AG08395 (cell line): ENCODE measurements at places on chromosomes 4 and X.

GRCh38 chrX:37955273-37955672, 51.1 kb upstream of the SYTL5 start:
- DNase-seq: no peak

GRCh38 chrX:16771483-16772398, 14.5 kb upstream of the TXLNG start:
- no peak for DNase-seq

- no peak for DNase-seq
Observed at GRCh38 chr4:138952411-138952810, 63.2 kb upstream of the NOCT start.

DNA sequence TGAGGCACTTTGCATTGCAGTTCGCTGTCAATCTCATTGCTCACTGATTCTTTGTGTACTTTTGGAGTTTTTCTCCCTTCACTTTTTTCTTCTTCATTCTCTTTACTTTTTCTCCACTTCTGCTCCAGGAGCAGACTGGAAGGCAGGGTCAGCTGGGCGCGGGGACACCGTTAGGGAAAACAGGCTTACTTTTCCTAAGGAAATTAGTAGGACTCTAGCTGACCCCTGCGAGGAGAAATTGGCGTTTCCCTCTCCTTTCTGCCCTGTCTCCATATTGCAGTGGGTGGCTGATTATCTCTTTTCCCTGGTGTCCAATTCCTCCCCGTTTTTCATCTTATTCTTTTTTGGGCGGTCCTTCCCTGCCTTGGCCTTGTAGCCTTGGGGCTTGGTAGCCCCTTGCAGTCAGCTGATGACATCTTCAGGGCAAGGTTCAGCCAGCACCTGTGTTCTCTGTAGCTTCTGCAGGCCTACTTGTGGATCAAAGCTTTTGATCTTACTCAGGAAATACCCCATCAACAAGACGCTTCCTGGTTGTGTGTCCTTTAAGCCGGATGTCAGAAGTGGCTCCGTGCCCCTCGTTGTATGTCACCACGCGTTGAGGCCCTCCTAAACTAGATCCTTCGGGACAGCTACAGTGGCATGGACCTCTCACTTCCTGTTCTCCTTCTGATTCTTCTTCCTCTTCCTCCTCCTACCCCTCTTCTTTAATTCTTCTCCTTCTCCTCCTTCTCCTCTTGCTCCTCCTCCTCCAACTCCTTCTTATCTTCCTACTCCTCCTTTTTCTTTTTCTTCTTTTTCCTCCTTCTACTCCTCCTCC, 36.1 kb downstream of the NBDY start:
- no peak for DNase-seq

- no peak for DNase-seq
Observed at GRCh38 chr4:185464183-185464582, 7.3 kb downstream of the CCDC110 start.

GRCh38 chr4:123120473-123120872, 198.1 kb upstream of the NUDT6 start:
- no peak for DNase-seq

GRCh38 chrX:5869786-5870185, 358.9 kb downstream of the NLGN4X start:
- no peak for DNase-seq

DNA sequence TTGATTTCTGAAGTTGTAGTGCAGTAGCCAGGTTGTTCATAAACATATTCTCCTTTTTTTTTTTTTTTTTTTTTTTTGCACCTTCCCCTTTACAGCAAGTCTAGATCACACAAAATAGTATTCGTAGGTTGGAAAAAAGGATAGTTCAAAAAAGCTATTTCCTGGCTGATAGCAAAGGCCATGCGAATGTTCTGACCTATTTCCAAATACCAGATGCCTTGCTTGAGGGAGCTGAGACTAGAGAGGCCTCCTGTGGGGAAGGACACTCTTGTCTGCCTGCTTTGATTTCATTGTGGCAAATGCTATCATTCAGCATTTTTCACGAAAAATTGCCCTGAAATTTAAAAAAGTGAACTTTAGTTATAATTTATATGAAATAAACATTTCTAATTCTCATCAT, 111.4 kb downstream of the MAD2L1 start:
- DNase-seq: no peak

DNA sequence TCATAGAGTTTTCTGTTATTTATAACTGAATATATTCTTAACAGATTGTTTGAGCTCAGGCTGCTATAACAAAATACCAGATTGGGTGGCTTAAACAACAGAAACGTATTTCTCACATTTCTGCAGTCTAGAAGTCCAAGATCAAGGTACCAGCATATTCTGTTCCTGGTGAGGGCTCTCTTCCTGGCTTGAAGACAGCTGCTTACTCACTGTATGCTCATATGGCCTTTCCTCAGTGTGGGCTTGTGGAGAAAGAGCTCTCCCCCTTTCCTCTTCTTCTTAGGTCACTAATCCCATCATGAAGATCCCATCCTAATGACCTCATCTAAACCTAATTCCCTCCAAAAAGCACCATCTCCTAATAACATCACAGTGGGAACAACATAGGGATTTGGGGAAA, 117.8 kb downstream of the RASGEF1B start:
- no peak for DNase-seq

GRCh38 chrX:147910607-147911006, 1.1 kb upstream of the FMR1 start:
- no peak for DNase-seq

DNA sequence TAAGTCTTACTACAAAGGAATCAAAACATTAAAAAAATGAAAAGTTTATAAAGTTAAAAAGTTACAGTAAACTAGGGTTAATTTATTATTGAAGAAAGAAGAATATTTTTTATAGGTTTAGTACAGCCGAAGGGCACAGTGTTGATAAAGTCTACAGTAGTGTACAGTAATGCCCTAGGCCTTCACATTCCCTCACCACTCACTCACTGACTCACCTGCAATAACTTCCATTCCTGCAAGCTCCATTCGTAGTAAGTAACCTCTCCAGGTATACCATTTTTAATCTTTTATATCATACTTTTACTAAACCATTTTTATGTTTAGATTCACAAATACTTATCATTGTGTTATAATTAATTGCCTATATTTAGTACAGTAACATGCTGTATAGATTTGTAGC, 307.5 kb upstream of the FAM241A start:
- DNase-seq: no peak

- no peak for DNase-seq
Observed at GRCh38 chr4:15799141-15799540, 21.0 kb downstream of the CD38 start.

GRCh38 chrX:134734466-134734952, 76.2 kb upstream of the PLAC1 start:
- peak; percentile 4 for DNase-seq

DNA sequence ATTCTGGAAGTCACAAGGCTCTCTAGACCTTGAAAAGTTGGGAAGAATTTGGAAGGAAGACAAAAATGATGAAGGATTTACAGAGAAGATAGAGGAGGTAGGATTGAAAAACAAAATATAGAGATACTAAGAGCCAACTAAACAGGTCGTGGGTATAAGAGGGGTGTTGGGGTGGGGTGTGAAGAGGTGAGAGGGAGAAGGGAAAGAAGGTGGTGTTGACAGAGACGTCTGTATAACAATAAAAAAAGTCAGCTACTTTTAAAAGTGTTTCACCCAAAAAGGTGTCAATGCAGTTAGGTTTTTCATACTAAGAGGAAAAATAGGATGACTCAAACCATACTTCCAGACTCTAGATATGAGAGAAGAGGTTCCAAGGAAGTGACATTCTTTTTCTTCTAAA, 33.0 kb upstream of the MAP3K15 start:
- DNase-seq: no peak

DNA sequence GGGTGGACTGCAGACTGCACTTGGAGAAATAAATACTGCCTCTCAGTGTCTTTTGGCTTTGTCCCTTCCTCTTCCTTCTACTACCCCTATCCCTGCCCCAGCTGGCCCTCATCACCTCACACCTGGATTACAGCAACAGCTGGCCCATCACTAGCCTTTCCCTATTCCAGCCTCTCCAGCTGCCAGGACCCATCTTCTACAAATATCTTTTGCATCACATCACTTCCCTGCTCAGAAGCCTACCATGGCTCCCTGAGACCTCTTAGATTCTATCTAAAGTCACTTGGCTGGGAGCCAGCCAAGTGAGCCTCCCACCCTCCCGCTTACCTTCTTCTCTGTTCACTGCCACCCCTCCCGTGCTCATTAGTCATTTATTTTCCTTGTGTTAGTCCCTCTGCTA, 66.8 kb downstream of the TSC22D3 start:
- no peak for DNase-seq

DNA sequence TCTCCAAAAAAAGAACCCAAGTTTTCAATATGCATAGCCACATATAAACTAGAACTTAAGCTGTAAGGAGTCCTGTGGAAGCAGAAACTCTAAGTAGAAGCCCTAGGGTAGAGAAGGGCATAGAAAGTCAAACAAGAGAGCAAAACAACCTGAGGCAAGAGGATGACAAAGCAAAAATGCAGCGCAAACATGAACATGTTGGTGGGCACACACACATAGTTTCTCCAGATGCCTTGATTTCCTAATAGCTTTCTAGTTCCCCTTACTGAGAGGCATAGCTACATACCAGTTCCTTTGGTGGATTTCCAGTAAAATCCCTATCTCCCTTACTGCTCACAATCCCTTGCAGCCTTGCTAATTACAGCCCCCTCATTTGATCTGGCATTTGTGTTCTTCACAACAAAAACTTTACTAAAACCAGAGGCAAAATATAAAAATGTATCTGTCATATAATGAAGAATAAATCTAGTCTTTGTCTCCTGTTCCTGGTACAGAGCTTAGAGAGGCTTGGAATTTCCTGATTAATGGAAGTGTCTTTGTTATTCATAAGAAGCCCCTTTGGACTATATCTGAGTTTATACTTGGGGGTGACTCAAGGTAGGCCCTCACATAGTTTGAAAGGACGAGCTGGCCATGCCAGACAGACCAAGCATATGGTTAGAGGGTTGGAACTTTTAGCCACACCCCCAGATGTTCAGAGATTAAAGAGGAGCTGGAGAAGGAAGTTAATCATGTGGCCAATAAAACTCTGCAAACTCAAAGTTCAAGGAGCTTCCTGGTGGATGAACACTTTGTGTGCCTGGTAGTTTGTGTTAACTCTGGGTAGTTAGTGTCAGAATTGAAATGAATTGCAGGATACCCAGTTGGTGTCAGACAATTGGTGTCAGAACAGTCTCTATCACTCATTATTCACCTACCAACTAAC, 52.7 kb upstream of the ZCCHC13 start:
- peak; percentile 24 for DNase-seq

DNA sequence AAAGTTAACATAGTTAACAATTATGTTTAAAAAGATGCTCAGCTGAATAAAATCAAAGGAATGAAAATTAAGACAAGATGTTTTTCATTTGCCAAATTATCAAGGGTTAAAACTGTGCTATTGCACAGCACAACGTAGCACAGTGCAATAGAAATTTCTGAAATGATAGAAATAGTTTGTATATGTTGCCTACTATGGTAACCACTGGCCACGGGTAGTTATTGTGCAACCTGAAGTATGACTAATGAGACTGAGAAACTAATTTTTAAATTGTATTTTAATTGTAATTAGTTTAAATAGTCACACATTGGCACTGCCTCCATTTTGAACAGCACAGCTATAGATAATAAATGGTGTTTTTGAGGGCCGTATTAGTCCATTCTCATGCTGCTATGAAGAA, 343.1 kb upstream of the FAM241A start:
- DNase-seq: peak; percentile 25

GRCh38 chr4:98932539-98932938, 3.6 kb upstream of the EIF4E start:
- DNase-seq: no peak

- DNase-seq: peak; percentile 75
Observed at GRCh38 chrX:153766098-153766817, 2.2 kb downstream of the PLXNB3 start.

GRCh38 chrX:4909348-4909747, 1195.9 kb upstream of the PRKX start:
- no peak for DNase-seq

GRCh38 chrX:31547416-31547815, 475.6 kb upstream of the FTHL17 start:
- no peak for DNase-seq

DNA sequence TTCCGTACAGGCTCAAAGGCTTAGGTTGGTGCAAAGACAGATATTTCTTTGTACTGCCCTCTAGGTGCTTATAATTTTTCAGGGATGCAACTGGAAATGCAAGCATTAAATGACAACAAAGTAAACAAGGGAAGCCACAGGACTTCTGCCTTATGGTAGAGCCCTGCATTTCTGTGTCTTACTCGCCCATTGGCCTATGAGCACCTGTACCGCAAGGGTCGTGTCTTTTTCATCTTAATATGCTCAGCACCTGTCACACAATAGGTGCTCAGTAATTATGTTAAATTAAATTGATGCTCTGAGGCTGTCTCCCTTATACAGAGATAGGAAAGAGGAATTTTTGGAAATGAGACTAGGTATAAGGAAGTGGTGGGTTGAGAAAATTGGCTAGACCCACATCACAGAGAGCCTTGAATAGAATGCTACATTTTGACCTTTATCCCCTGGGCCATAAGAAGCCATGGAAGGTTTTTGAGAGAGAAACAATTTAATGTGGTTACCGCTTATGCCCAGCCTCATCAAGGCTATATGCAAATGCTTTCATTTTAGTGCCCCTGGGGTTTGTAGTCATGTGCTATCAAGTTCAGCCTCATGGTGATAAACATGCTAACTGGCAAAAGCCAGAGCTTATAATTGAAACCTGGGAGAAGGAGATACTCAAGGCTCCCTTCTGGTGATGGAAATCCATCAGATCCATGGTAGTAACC, 16.3 kb downstream of the VSIG4 start:
- no peak for DNase-seq

GRCh38 chr4:18318682-18319388, 297.3 kb upstream of the LCORL start:
- no peak for DNase-seq

- DNase-seq: no peak
Observed at GRCh38 chr4:74018771-74019170, 19.7 kb downstream of the CXCL3 start.

DNA sequence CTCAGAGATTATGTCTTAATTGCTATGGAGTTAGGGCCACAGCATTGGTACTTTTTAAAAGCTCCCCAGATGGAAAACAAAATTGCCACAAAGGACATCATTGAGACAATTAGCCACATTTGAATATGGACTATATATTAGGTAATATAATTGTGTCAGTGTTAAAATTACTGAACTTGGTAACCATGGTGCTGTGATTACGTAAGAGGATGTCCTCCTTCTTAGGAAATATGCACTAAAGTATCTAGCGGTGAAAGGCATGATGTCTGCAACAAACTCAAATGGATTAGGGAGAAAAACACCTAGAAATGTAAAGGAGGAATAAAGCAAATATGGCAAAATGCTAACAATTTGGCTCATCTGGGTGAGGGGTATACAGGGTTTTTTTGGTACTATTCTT, 89.9 kb upstream of the PAK3 start:
- DNase-seq: no peak

GRCh38 chr4:120977435-120977997, 55.0 kb upstream of the PRDM5 start:
- peak; percentile 67 for DNase-seq

GRCh38 chr4:79163981-79164490, 161.8 kb downstream of the NAA11 start:
- no peak for DNase-seq

GRCh38 chr4:169142906-169143305, 127.8 kb downstream of the SH3RF1 start:
- DNase-seq: no peak
